ENCODE measurements at places on chromosomes 1 and 21.

GRCh38 chr21:38472412-38473108 lies 25.7 kb downstream of the ERG start:
- DNase-seq = no peak

DNA sequence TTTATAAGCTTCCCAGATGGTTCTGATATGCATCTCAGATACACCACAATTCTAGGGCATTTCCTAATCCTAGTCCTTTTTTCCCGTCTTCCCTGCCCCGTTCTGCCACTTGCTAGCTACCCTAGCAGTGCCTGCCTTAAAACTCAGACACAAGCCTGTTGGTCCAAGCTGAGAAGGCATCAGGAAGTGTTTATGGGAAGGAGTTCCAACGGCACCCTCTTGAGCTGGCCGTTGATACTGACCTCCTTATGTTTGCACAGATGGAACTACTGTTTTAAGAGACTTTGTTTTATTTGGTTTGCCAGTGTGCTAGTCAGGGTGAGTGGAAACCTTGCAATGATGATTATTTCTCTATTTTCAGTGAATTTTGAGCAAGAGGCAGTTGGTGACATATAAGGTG lies 67.2 kb downstream of the UCK2 start:
- no peak for DNase-seq

GRCh38 chr1:221987860-221988520 lies 246.1 kb upstream of the DUSP10 start:
- no peak for DNase-seq

DNA sequence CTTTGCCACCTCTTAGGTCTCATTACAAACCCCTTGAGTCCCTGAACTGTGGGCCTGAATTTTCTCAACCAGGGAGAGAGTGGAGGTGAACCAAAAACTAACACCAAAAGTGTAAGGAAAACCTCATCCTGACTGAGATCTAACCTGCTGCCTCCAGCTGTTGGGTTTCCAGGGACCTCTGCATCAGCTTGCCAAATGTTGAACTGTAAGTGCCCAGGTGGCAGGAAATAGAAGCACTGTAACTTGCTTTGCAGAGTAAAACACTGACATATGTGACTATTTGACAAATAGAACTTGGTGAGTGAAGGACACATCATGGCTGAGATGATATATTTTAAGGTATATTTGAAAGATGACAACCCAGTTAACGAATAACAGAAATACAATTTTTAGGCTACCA lies 48.4 kb upstream of the NR5A2 start:
- no peak for DNase-seq

GRCh38 chr21:45279446-45280177 lies 8.1 kb downstream of the POFUT2 start:
- no peak for DNase-seq

DNA sequence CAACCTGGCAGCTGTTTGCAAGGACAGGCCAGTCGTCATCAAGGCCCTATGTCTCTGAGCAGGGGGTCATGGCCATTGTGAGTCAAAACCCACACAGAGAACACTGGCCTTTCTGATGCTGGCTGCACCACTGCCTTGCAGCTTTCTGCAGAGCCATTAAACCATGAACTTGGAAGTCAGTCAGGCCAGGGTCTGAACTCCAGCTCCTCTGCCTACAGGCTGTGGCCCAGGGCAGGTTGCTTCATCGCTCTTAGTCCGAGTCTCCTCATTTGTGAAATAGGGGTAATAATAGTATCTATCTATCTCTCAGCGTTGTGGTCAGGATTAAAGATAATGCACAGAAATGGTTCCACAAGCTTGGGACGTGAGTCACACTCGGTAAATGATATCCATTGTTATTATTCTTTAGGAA lies 35.8 kb upstream of the HIVEP3 start:
- DNase-seq = no peak

GRCh38 chr1:218069180-218069579 lies 215.9 kb upstream of the RRP15 start:
- no peak for DNase-seq

- DNase-seq = no peak
Measured at GRCh38 chr1:220407191-220407590, 120.7 kb upstream of the MARK1 start.

- no peak for DNase-seq
Measured at GRCh38 chr1:119895102-119895501, 1.2 kb downstream of the ADAM30 start.

DNA sequence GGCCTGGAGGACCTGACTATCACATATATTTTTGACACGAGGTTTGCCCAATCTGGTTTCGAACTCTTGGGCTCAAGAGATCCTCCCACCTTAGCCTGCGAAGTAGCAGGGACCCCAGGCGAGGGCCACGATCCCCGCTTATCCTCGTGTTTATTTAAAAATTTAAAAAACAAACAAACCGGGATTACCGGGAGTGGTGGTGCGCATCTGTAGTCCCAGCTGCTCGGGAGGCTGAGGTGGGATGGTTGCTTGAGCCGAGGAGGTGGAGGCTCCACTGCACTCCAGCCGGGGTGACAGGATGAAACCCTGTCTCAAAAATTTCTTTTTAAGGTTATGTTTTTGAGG lies 452 bp upstream of the EXOSC10 start:
- DNase-seq = no peak

All from T-helper 9 cell (primary cell).